ENCODE measurements at places on chromosomes 7 and 10. TPM values are rescaled to one million over a fixed set of nuclear protein-coding genes. Genes with fewer than 3 reads are reported as not detected.
A peak's percentile ranks its signal among the peaks of the same experiment; 100 is the strongest.

DNA sequence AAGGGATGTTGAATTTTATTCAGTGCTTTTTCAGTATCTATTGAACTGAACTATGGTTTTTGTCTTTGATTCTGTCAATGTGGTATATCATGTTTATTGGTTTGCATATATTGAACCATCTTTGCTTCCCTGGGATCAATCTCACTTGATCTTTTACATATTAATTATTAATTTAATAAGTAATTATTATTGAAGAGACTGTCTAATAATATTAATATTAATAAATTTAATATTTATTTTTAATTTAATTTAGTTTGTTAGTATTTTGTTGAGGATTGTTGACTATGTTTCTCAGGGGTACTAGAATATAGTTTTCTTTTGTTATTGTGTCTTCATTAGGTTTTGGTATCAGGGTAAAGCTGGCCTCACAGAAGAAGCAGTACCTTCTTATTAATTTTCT lies 26.5 kb upstream of the TRA2A start:
- no peak for DNase-seq

Gene AKR1C2
- 0.49 TPM for total RNA-seq

- DNase-seq = no peak
Measured at GRCh38 chr10:82256275-82256674, 381.3 kb downstream of the NRG3 start.

DNA sequence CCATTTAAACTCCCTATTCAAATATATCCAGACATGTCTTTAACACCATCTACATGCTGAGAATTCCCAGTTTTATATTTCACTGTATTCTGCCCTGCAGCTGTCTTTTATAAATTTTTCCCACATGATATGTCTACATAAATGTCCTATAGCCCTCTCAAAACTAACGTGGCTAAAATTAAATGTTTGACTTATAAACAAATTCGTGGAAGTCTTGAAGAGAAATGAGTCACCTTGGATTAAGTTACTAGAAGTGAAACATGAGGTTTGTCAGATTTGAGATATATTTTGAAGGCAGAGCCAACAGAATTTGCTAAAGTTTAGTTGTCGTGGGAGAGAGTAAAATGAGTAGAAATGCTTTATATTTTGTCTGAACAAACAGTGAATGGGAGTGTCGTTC lies 386.9 kb upstream of the CNTNAP2 start:
- peak; percentile 56 for DNase-seq

Gene ATG9B
- not detected for total RNA-seq

Gene TDRD1
- not detected for total RNA-seq

GRCh38 chr7:107078517-107078966 lies 34.0 kb downstream of the PRKAR2B start:
- peak; percentile 86 for DNase-seq

GRCh38 chr7:108289852-108290251 lies 159.7 kb upstream of the LAMB4 start:
- DNase-seq = no peak
